Naive thymus-derived CD8-positive, alpha-beta T cell (primary cell): ENCODE measurements at places on chromosomes 1 and 21. TPM values are rescaled to one million over a fixed set of nuclear protein-coding genes. Genes with fewer than 3 reads are reported as not detected.

The PRELP gene
- polyA plus RNA-seq = not detected

GRCh38 chr1:156627313-156627880 lies 8.2 kb downstream of the HAPLN2 start:
- no peak overlapping the region for H3K4me3 ChIP-seq
- peak; percentile 30 for DNase-seq
- H3K27me3 ChIP-seq = peaks cover 50% of the 10 kb centered on the region
- H3K36me3 ChIP-seq = no peaks in the 10 kb centered on the region

DNA sequence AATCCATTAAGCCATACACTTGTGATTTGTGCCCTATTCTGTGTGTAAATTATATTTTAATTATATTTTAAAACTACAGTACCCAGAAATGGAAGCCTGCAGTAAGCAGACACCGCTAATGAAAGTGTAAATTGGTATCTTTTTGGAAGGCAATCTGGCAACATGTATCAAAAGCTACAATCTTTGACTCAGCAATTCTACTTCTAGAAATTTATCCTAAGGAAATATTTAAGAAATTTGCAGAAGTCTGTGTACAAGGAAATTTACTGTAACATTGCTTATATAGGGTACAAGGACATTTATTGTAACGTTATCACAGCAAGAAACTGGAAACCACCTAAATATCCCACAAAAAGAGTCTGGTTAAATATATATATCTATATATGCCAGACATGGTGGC lies 14.6 kb upstream of the ZMYM4 start:
- peaks cover 4% of the 10 kb centered on the region for H3K27me3 ChIP-seq
- H3K27ac ChIP-seq = no peak overlapping the region
- no peaks in the 10 kb centered on the region for H3K4me1 ChIP-seq
- H3K4me3 ChIP-seq = no peak overlapping the region
- no peaks in the 10 kb centered on the region for H3K36me3 ChIP-seq
- DNase-seq = no peak

DNA sequence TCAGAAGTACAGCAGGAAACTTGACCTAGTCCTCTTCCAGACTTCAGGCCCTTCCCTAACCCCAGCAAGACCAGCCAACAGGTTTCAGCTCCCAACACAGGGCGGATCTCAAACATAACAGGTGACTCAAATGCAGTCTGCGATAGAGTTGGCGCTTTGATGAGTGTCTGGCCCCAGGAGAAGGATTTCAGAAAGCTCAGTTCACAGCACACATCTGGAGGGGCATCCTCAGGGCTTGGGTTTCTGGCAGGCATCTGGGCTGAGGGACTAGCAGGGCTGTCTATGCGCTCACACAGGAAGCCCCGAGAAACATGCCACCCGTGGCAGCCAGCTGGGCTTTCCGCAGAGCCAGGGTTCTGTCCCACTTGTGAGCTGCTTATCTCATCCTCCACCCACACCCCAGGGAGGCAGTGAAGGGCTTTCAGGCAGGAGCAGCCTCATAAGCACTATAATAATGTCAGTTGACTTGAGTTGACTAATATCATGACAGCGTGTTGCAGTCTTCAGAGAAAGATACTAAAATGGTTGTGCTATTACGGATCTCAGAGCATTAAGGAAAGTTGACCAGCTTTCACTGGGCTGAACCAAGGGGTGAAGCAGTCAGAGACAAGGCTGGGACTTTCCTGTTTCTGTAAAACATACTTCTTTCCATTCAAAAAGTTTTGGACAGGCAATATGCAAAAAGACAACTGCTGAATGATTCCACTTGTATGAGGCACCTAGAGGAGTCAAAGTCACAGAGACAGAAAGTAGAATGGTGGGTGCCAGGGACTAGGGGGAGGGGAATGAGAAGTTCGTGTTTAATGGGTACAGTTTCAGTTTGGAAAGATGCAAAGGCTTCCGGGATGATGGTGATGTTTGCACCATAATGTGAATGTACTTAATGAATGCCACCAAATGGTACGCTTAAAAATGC lies 233.0 kb upstream of the IRF2BP2 start:
- H3K4me1 ChIP-seq = peaks cover 61% of the 10 kb centered on the region
- peak overlapping the region; percentile 52 for H3K4me3 ChIP-seq
- peak overlapping the region; percentile 77 for H3K27ac ChIP-seq
- DNase-seq = peak; percentile 4

GRCh38 chr1:211469938-211470529 lies 21.9 kb downstream of the RD3 start:
- no peak overlapping the region for H3K27ac ChIP-seq
- no peak overlapping the region for H3K4me3 ChIP-seq
- peaks cover 3% of the 10 kb centered on the region for H3K4me1 ChIP-seq
- H3K36me3 ChIP-seq = no peaks in the 10 kb centered on the region
- H3K27me3 ChIP-seq = no peaks in the 10 kb centered on the region

DNA sequence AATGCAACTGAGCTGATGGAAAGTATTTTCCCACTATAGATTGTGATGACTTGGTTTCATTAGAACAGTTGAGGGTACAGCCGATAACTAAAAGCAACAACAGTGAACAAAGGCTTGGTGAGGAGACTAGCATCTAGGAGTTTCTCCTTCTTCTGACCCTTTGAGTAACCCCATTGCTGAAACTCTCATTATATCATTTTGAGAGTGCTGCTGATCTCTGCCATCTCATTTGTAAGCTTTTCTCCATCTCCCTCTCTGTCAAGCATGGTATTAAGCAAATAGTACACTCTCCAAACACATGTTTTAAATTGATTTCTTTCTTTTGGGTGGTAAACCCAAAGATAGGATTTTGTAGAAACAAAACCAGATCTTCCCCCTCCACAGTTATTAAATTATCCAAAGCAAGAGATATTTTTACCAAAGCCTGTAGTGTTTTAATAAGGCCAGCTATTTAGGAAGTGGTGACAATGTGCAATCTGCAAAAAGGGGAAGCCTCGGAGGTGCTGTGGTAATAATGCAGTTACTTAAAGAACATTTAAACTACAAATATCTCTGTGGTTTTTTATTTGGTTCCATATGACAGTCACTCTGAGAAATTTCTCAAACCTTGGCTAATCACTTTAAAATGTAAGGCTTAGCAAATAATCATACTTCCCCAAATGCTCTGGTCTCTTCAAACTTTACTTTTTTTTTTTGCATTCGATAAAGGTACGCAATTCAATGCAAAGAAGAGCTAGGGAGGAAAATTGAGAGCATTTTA lies 287.5 kb downstream of the HLX start:
- H3K36me3 ChIP-seq = no peaks in the 10 kb centered on the region
- no peak overlapping the region for H3K27ac ChIP-seq
- peaks cover 1% of the 10 kb centered on the region for H3K4me1 ChIP-seq
- peaks cover 4% of the 10 kb centered on the region for H3K27me3 ChIP-seq

DNA sequence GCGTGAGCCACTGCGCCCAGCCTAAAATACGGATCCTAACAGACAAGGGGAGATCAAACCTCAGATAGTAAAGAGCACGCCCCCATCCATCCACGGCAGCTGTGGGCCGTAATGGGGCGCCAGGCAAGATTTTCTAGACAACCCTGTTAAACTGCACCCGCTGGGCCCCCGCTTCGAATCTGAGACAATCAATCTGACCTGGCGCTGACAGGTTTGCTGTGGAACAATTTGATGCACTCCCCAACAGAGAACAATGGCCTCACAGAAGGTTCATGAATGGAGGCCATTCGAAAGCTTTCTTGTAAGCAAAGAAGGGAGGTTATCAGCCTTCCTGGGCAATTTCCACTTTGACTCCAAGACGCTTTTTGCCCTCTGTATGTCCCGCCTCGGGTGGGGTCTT lies 30.5 kb downstream of the CLSTN1 start:
- no peak for DNase-seq
- no peak overlapping the region for H3K4me3 ChIP-seq
- H3K27me3 ChIP-seq = no peaks in the 10 kb centered on the region
- H3K36me3 ChIP-seq = no peaks in the 10 kb centered on the region
- no peak overlapping the region for H3K27ac ChIP-seq
- peaks cover 26% of the 10 kb centered on the region for H3K4me1 ChIP-seq

- peaks cover 21% of the 10 kb centered on the region for H3K27me3 ChIP-seq
- peaks cover 18% of the 10 kb centered on the region for H3K4me1 ChIP-seq
- H3K4me3 ChIP-seq = peak overlapping the region; percentile 65
- H3K27ac ChIP-seq = no peak overlapping the region
Observed at GRCh38 chr1:156689035-156689952, 12.1 kb upstream of the NES start.

GRCh38 chr1:152543820-152544219 lies 22.8 kb downstream of the LCE3E start:
- no peak overlapping the region for H3K27ac ChIP-seq
- H3K4me3 ChIP-seq = no peak overlapping the region
- no peaks in the 10 kb centered on the region for H3K4me1 ChIP-seq
- H3K36me3 ChIP-seq = peaks cover 1% of the 10 kb centered on the region

The FRRS1 gene
- polyA plus RNA-seq = not detected

The BTF3L4 gene
- 61.9 TPM for polyA plus RNA-seq
